Activated CD8-positive, alpha-beta memory T cell treated with anti-CD3 and anti-CD28 coated beads for 48 hours (primary cell): ENCODE measurements at places on chromosomes 4 and X.

DNA sequence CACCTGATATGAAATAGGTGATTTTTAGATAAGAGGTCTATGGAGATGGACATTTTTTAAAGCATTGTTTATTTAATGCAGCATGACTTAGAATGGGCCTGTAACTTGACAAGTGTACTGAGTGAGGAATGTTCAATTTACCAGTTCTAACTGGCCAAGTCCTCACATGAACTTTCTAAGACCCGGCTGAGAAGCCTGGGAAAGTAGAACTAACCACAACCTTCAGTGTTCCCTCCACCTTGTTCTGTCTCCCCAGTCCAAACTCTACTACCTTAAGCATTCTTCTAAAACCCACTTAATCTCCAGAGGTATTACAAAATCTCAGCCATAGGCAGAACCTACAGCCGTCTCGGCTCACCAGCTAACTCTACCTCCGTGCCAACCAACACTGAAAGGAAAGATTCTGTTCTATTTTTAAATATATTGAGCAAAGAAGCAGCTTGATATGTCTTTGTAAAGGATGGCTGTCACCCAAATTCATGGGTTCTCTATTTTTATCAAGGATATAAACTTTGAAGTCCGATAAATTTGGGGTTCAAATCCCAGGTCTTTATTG, 6.8 kb downstream of the PPARGC1A start:
- no peak for DNase-seq

- no peak for DNase-seq
Measured at GRCh38 chrX:107721318-107721717, 54.3 kb downstream of the TSC22D3 start.

- DNase-seq, result no peak
Measured at GRCh38 chr4:54877006-54877405, 219.2 kb downstream of the KIT start.

GRCh38 chr4:41525129-41525528, 12.8 kb upstream of the LIMCH1 start:
- no peak for DNase-seq
